ENCODE measurements at places on chromosomes 3 and 15. TPM values are rescaled to one million over a fixed set of nuclear protein-coding genes. Genes with fewer than 3 reads are reported as not detected.

PDCD10 gene
- polyA plus RNA-seq: 71.5 TPM

MAGEL2 gene
- polyA plus RNA-seq: 4.5 TPM

INTS14 gene
- polyA plus RNA-seq: 58.6 TPM

DPPA2 gene
- polyA plus RNA-seq: 1.0 TPM

ATP8B4 gene
- 3.8 TPM for polyA plus RNA-seq

ARL6 gene
- polyA plus RNA-seq: 18.1 TPM

RPS17 gene
- polyA plus RNA-seq: 1,751 TPM

ALPK3 gene
- 20.7 TPM for polyA plus RNA-seq

ERICH6 gene
- 1.0 TPM for polyA plus RNA-seq

ZDHHC3 gene
- 93.8 TPM for polyA plus RNA-seq

SLC51B gene
- 8.3 TPM for polyA plus RNA-seq

CHRM5 gene
- polyA plus RNA-seq: 0.35 TPM

SLC6A1 gene
- 1.7 TPM for polyA plus RNA-seq

BMF gene
- 45.3 TPM for polyA plus RNA-seq

UBAP1L gene
- 6.9 TPM for polyA plus RNA-seq

SLC12A1 gene
- polyA plus RNA-seq: 433 TPM

PLA2G4B gene
- 16.4 TPM for polyA plus RNA-seq

NEK10 gene
- polyA plus RNA-seq: 2.3 TPM

HYAL3 gene
- 4.1 TPM for polyA plus RNA-seq

SAMD7 gene
- polyA plus RNA-seq: not detected

NEDD4 gene
- polyA plus RNA-seq: 20.2 TPM

TRIM42 gene
- polyA plus RNA-seq: not detected

ADGRG7 gene
- polyA plus RNA-seq: not detected

C3orf85 gene
- 17.9 TPM for polyA plus RNA-seq

CCDC33 gene
- polyA plus RNA-seq: 9.0 TPM

ECE2 gene
- not detected for polyA plus RNA-seq

CHRNA3 gene
- 1.7 TPM for polyA plus RNA-seq

CILP gene
- polyA plus RNA-seq: 3.8 TPM

GOLGA8S gene
- polyA plus RNA-seq: 1.4 TPM

SHC4 gene
- 3.1 TPM for polyA plus RNA-seq

POPDC2 gene
- 7.7 TPM for polyA plus RNA-seq

SHISA5 gene
- polyA plus RNA-seq: 90.9 TPM

CFAP20DC gene
- 5.4 TPM for polyA plus RNA-seq

CAV3 gene
- 0.48 TPM for polyA plus RNA-seq

PRR23A gene
- not detected for polyA plus RNA-seq
